Thoracic aorta (tissue), 2 donors: ENCODE measurements at places on chromosomes 11 and 22.
A peak's percentile ranks its signal among the peaks of the same experiment; 100 is the strongest.

DNA sequence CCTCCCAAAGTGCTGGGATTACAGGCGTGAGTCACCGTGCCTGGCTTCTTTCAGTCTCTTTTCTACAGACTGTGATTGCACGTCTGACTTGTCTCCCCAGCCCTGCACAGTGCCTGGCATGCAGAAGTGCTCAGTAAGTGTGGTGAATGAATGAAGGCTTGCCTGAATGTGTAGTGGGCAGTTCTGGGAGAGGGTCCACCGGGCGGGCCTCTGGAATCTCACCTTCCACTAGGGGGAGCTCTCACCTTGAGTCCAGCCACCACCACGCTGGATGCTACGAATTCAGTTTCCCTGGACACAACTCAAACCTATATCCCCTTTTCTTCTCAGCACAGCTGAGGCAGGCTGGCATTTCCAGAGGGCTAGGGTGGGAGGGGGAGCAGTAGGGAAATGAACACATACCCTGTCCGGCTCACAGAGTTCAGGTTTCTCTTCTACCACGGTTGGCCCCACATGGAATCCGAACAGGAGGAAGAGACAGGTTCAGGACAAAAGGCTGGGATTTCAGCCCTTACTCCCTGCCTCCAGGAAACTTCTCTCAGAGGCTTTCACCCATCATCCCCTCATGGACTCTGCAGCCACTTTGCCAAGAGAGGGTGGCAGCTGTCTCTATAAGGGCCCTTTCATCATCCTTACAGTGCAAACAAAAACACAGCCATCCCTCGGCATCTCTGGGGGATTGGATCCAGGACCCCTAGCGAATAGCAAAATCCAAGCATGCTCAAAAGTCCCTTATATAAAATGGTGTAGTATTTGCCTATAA is 86.8 kb downstream of the NECTIN1 start:
- no peak for DNase-seq
- no peak overlapping the region for H3K4me3 ChIP-seq
- H3K36me3 ChIP-seq = no peaks in the 10 kb centered on the region

DNA sequence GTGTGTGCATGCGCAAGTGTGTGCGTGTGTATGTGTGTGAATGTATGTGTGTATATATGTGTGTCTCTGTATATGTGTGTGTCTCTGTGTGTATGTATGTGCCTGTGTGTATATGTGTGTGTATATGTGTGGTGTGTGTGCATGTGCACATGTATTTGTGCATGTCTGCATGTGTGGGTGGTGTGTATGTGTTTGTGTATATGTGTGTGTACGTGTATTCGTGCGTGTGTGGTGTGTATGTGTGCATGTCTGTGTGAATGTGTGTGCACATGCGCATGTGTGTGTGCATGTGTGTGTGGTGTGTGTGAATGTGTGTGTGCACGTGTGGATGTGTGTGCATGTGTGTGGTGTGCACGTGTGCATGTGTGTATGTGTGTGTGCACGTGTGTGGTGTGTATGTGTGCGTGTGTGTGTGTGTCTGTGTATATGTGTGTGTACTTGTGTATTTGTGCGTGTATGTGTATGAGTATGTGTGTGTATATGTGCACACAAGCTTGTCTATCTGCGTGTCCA is 71.4 kb downstream of the SCN3B start:
- no peak overlapping the region for H3K27ac ChIP-seq
- H3K27me3 ChIP-seq = no peaks in the 10 kb centered on the region
- H3K4me1 ChIP-seq = no peaks in the 10 kb centered on the region
- H3K36me3 ChIP-seq = no peaks in the 10 kb centered on the region

DNA sequence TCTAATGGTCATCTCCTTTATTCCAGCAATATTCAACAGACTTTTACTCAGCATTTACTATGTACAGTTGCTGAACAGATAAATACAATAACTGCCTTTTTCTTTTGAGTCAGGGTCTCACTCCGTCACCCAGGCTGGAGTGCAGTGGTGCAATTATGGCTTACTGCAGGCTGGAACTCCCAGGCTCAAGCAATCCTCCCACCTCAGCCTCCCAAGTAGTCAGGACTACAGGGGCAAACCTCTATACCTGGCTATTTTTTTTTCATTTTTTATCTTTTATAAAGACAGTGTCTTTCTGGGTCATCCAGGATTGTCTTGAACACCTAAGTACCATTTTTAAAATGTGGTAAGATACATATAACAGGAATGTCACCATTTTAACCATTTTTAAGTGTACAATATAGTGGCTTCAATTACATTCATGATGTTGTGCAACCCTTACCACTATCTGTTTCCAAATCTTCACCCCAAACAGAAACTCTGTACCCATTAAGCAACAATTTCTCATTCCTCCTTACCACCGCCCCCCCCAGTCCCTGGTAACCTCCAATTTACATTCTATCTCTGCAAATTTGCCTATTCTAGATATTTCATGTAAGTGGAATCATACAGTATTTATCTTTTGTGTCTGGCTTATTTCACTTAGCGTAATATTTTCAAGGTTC is 67.8 kb downstream of the MIAT start:
- H3K4me3 ChIP-seq = no peak overlapping the region
- H3K27me3 ChIP-seq = no peaks in the 10 kb centered on the region
- H3K27ac ChIP-seq = no peak overlapping the region
- H3K36me3 ChIP-seq = no peaks in the 10 kb centered on the region
- DNase-seq = no peak

GRCh38 chr11:10858439-10859325 is 829 bp upstream of the ZBED5 start:
- peaks cover 53% of the 10 kb centered on the region for H3K4me1 ChIP-seq
- peak overlapping the region; percentile 89 for H3K4me3 ChIP-seq
- peak; percentile 11 for DNase-seq
- peaks cover 14% of the 10 kb centered on the region for H3K36me3 ChIP-seq

- no peaks in the 10 kb centered on the region for H3K27me3 ChIP-seq
- no peak overlapping the region for H3K4me3 ChIP-seq
Measured at GRCh38 chr11:79116600-79116999, 324.2 kb downstream of the TENM4 start.

DNA sequence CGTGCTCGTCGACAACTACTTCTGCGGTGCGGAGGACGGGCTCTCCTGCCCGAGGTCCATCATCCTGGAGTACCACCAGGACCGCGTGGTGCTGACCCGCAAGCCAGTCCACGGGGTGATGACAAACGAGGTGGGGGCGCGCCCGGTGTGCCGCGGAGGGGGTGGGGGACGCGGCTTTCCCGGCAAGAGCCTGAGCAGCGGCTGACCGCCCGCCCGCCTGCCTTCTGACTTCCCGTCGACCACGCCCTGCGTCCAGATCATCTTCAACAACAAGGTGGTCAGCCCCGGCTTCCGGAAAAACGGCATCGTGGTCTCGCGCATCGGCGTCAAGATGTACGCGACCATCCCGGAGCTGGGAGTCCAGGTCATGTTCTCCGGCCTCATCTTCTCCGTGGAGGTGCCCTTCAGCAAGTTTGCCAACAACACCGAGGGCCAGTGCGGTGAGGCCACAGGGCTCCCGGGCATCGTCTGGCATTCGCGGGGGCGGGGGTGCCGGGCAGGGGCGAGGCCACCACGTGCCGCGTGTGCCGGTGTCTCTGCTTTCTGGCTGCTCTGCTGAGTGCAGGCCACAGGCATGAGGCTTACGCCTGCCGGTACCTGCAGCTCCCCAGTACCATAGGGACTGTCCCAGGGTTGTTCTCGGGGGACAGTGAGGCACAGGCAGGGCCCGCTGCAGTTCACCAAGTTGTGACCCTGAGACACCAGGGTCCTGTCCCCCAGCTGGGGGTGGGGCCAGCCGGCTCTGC is 28.5 kb upstream of the MUC5B start:
- no peak for DNase-seq
- no peak overlapping the region for H3K4me3 ChIP-seq
- H3K4me1 ChIP-seq = no peaks in the 10 kb centered on the region
- no peaks in the 10 kb centered on the region for H3K36me3 ChIP-seq

DNA sequence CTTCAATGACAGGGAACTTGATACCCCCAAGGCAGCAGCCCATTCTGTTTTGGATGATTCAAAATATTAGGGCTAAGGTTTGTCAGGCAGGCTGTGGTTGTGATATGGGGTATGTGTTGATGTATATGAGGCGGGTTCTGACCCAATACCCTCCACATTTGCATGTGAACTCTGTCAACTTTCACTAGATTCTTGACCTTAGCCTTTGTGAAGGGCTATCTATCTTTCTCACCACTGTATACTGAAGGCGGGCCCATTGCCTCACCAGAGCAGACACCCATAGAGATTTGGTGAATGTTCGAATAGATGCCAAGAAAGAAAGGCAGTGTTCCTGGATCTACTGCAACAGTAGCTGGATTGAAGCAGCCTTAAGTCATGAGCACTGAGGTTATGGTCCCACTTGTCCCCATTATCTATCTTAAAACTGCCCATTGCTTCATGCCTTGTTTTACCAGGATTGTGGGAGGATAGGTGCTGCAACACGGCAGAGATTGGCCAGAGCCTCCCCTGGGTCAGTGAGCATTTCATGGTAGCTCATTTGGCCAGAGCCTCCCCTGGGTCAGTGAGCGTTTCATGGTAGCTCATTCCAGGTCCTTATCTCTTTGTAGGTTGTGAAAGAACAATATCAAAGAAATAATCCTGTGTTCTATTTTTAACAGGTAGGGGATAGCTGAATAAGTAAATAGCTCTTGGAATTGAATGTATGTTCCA is 399.6 kb downstream of the TMEM135 start:
- no peaks in the 10 kb centered on the region for H3K27me3 ChIP-seq
- H3K27ac ChIP-seq = no peak overlapping the region
- H3K36me3 ChIP-seq = no peaks in the 10 kb centered on the region
- peaks cover 14% of the 10 kb centered on the region for H3K4me1 ChIP-seq
- H3K4me3 ChIP-seq = no peak overlapping the region

DNA sequence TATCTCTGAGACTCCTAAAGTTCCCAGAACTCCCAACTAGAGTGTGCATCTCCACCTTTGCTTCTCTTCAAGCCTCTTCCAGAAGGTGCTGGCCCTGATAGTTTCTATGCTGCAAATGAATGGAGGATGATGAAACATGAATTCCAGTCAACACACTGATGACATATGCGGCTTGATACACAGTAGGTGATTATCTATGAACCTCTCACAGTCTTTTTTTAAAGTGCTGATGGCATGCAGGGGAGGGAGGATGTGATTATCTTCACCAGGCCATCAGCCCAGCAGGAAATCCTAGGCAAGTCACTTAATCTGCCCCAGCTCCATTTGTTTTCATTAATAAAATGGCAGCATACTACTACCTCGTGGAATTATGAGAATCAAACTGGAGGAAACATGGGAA is 548.5 kb downstream of the SOX6 start:
- H3K4me3 ChIP-seq = no peak overlapping the region
- H3K36me3 ChIP-seq = no peaks in the 10 kb centered on the region
- DNase-seq = no peak
- H3K27me3 ChIP-seq = no peaks in the 10 kb centered on the region
- peaks cover 24% of the 10 kb centered on the region for H3K4me1 ChIP-seq

- H3K27ac ChIP-seq = no peak overlapping the region
- DNase-seq = no peak
- peaks cover 20% of the 10 kb centered on the region for H3K36me3 ChIP-seq
- no peaks in the 10 kb centered on the region for H3K27me3 ChIP-seq
- H3K4me1 ChIP-seq = peaks cover 7% of the 10 kb centered on the region
Measured at GRCh38 chr22:17785185-17786184, 11.2 kb upstream of the BID start.

- H3K4me3 ChIP-seq = no peak overlapping the region
- H3K36me3 ChIP-seq = no peaks in the 10 kb centered on the region
- no peaks in the 10 kb centered on the region for H3K4me1 ChIP-seq
- no peaks in the 10 kb centered on the region for H3K27me3 ChIP-seq
Measured at GRCh38 chr11:111905411-111905810, 6.2 kb downstream of the CRYAB start.

DNA sequence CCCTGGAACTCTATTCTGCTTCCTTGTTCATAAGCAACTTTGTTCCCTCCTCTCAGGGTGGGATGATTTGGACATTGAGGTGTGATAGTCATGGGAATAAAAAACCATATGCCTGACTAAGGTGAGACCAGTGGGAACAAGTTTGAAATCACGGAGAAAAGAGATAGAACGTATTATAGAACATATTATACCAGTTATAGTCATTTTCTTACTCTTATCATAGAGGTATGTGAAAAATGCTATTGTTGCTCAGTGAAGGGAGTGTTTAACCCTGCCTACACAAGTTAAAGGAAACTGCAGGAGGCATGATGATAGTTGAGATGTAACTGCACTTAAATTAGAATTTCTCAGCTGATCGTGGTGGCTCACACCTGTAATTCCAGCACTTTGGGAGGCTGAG is 15.5 kb downstream of the OR6Q1 start:
- H3K4me1 ChIP-seq = no peaks in the 10 kb centered on the region
- DNase-seq = no peak
- no peaks in the 10 kb centered on the region for H3K27me3 ChIP-seq
- no peaks in the 10 kb centered on the region for H3K36me3 ChIP-seq
- no peak overlapping the region for H3K4me3 ChIP-seq
- no peak overlapping the region for H3K27ac ChIP-seq

GRCh38 chr11:45158210-45158731 is 11.8 kb downstream of the PRDM11 start:
- no peak overlapping the region for H3K4me3 ChIP-seq
- H3K36me3 ChIP-seq = no peaks in the 10 kb centered on the region
- no peak for DNase-seq
- no peaks in the 10 kb centered on the region for H3K27me3 ChIP-seq

- H3K4me3 ChIP-seq = no peak overlapping the region
- peaks cover 3% of the 10 kb centered on the region for H3K4me1 ChIP-seq
- H3K27ac ChIP-seq = no peak overlapping the region
- H3K27me3 ChIP-seq = no peaks in the 10 kb centered on the region
- peaks cover 12% of the 10 kb centered on the region for H3K36me3 ChIP-seq
- no peak for DNase-seq
Measured at GRCh38 chr11:126406368-126406767, 50.9 kb downstream of the ST3GAL4 start.

- no peak overlapping the region for H3K27ac ChIP-seq
- no peak overlapping the region for H3K4me3 ChIP-seq
- no peaks in the 10 kb centered on the region for H3K4me1 ChIP-seq
- H3K27me3 ChIP-seq = no peaks in the 10 kb centered on the region
Measured at GRCh38 chr11:7418061-7418460, 67.2 kb upstream of the OLFML1 start.
